A549 treated with DMSO at 1 μM for 4 hours (cell line): ENCODE measurements at places on chromosomes 12 and 14. TPM values are rescaled to one million over a fixed set of nuclear protein-coding genes. Genes with fewer than 3 reads are reported as not detected.

PMEL gene
- total RNA-seq, result 0.62 to 1.9 TPM (median 1.0 TPM) in 5 replicates

ALG10 gene
- 4.2 to 7.4 TPM (median 5.7 TPM) in 5 replicates for total RNA-seq

CCDC196 gene
- total RNA-seq, result not detected in 5 replicates

SLC35F4 gene
- total RNA-seq, result not detected in 5 replicates

SRRM4 gene
- total RNA-seq, result not detected in 5 replicates

KERA gene
- not detected in 5 replicates for total RNA-seq

PZP gene
- total RNA-seq, result not detected in 5 replicates

PCED1B gene
- total RNA-seq, result 45.6 to 54.6 TPM (median 51.1 TPM) in 5 replicates

DHRS2 gene
- total RNA-seq, result 6.1 to 10.3 TPM (median 7.8 TPM) in 5 replicates

FGF23 gene
- total RNA-seq, result not detected in 5 replicates

GAS2L3 gene
- total RNA-seq, result 7.8 to 11.5 TPM (median 10.6 TPM) in 5 replicates
